ENCODE measurements at places on chromosomes 6 and 20. TPM values are rescaled to one million over a fixed set of nuclear protein-coding genes. Genes with fewer than 3 reads are reported as not detected.

DNA sequence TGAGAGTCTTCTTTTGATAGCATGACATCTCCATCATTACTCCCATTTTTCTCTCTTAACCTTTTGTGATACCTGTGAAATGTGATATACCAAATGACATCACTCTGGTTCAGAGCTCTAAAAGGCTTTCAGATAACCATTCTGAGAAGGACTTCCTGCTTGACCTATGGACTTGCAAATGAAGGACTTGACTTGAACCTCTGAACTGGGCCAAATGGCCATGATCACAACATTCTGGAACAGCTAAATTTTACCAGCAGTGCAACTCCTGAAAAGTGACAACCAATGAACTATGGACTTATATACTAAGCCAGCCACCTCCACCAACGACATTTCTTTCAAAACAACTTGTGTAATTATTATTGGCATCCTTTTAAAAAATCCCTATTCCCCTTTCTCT is 1085.8 kb upstream of the CITED2 start:
- H3K4me1 ChIP-seq, result no peaks in the 10 kb centered on the region
- no peak overlapping the region for H3K27ac ChIP-seq
- DNase-seq, result no peak
- no peaks in the 10 kb centered on the region for H3K36me3 ChIP-seq
- H3K4me3 ChIP-seq, result no peak overlapping the region

GRCh38 chr20:9838035-9838377 is 870 bp downstream of the PAK5 start:
- H3K27me3 ChIP-seq, result peaks cover 3% of the 10 kb centered on the region
- H3K4me1 ChIP-seq, result no peaks in the 10 kb centered on the region
- peak overlapping the region; percentile 93 for H3K27ac ChIP-seq
- H3K4me3 ChIP-seq, result peak overlapping the region; percentile 96
- H3K36me3 ChIP-seq, result no peaks in the 10 kb centered on the region
- DNase-seq, result no peak

The ADGRG6 gene
- total RNA-seq, result not detected

The PLA2G7 gene
- total RNA-seq, result 0.44 TPM

GRCh38 chr6:155187994-155188706 is 75.7 kb upstream of the CLDN20 start:
- H3K4me1 ChIP-seq, result peaks cover 19% of the 10 kb centered on the region
- no peak for DNase-seq
- peaks cover 4% of the 10 kb centered on the region for H3K36me3 ChIP-seq
- no peak overlapping the region for H3K27ac ChIP-seq

GRCh38 chr6:117906958-117907600 is at the start of gene SLC35F1:
SLC35F1 (plus strand) TSS chr6:117907264.
- H3K27me3 ChIP-seq, result peaks cover 7% of the 10 kb centered on the region
- H3K36me3 ChIP-seq, result no peaks in the 10 kb centered on the region
- DNase-seq, result peak; percentile 87
- H3K4me1 ChIP-seq, result peaks cover 16% of the 10 kb centered on the region
- peak within 1 kb of the TSS; percentile 86 for H3K4me3 ChIP-seq

The GDAP1L1 gene
- 111 TPM for total RNA-seq

The HAO1 gene
- total RNA-seq, result not detected

Measured in glutamatergic neuron (in vitro differentiated cells).